ENCODE measurements at places on chromosomes 7 and 10.

GRCh38 chr10:96491303-96491702, 22.4 kb downstream of the TLL2 start:
- peak; percentile 12 for DNase-seq

DNA sequence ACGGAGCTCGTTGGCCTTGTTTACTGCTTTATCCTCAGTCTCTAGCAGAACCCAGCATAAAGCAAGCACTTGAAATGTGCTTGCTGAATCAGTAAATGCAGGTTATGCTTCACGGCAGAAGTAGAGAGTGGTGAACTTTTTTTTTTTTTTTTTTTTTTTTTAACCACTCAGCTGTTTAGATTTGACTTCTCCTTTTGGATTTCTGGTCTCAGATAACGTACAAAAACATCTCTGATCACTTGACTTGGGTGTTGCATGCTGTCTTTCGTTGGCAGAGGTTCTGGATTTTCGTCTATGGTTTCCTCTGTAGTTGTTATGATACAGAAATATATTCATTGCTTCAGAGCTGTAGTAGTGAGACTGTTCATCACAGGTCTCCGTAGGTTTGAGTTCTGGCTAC, 242.5 kb upstream of the HABP2 start:
- DNase-seq = peak; percentile 33

GRCh38 chr10:121683366-121683765, 85.1 kb upstream of the FGFR2 start:
- DNase-seq = no peak

DNA sequence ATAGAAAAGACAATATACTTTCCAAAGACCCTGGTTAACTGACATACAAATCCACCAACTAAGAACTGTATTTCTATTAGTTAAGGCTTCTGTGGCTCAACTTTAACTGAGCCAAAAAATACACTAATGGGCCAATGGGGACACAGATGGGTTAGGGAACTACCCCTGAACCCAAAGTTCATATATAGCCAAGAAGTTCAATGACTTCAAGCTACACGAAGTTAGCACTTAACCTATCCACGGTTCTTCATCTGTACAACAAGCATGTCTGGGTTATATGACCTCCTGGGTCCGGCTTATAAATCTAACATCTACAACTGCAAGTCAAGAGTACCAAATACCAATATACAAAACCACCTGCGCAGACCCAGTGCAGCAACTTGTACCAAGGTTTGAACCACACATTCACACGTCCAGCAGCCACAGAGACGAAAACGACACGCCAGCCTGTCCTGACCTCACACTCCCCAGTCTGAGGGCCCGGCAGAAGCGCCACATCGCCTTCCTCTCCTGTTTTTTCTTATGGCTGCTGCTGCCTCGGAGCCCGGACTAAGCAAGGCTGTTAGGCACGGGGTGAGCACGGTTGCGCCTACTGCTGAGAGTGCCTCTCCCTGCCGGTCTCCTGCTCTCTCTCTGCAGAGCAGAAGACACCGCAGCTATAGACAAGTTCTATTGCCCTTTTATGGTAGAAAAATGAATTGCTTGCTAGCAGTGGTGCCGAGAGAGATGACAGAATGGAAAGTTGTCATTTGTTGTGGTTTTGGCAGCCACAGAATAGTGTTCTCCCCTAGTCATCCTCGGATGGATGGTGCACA, 86.3 kb downstream of the RNF216 start:
- no peak for DNase-seq

DNA sequence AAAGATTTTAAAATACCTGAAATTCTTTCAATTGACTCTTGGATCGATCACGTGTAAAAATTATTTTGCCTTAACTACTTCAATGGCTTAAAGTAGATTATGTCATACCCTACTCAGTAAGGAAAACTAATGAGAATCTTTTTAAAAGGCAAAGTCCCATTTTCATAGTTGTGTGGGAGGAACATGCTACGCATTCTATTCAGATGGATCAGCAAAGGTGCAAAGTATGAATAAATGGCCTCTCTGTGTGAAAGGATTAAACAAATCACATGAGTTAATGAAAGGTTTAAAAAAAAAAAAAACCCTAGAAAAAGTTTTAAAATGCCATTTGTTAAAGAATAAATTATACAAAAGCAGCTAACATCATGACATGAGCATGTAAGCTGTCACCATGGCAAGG, 77.1 kb downstream of the ENO4 start:
- DNase-seq = no peak

GRCh38 chr10:29751684-29752083, 116.9 kb upstream of the SVIL start:
- no peak for DNase-seq

- no peak for DNase-seq
Measured at GRCh38 chr7:129796186-129796775, 156.5 kb downstream of the UBE2H start.

GRCh38 chr10:70915806-70916205, 27.4 kb upstream of the PCBD1 start:
- peak; percentile 19 for DNase-seq

DNA sequence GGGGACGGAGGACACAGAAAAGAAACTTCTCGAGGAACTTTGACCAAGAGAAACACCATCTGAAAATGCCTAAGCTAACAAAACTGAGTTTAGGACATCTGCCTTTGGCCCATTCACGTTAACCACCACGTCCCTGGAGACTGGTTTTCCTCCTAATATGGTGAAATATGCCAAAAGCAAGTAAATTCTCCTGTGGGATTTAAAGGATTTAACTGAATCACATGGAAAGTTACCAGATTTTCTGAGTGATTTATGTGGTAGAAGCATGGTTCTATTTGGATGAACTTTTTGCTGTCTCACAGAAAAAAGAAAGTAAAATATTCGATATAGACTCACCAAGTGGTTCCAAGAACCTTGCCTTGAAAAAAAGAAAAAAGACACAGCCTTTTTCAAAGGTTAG, 30.4 kb upstream of the BMPER start:
- no peak for DNase-seq

DNA sequence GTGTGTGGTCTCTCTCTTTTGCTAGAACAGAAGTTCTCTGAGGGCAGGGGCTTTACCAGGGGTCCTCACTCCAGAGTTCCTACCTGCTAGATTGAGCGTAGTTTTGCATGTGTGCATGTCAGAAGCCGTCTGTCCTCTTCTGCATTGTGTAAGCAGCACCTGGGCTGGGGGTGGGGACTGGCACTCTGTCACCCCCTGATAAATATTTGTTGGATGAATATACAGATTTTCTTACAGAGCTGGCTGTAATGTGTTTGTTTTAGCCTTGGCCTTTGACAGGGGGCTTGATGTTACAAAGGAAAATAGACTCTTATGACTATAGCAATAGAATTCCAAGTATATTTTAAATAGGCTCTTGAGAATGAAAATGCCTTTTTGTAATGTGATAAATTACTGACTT, 46.6 kb downstream of the WDR37 start:
- DNase-seq = no peak

All from DMS53 (cell line).